ENCODE measurements at places on chromosomes 12 and 14. TPM values are rescaled to one million over a fixed set of nuclear protein-coding genes. Genes with fewer than 3 reads are reported as not detected.

Gene SDR9C7
- polyA plus RNA-seq, result 0.13 TPM

DNA sequence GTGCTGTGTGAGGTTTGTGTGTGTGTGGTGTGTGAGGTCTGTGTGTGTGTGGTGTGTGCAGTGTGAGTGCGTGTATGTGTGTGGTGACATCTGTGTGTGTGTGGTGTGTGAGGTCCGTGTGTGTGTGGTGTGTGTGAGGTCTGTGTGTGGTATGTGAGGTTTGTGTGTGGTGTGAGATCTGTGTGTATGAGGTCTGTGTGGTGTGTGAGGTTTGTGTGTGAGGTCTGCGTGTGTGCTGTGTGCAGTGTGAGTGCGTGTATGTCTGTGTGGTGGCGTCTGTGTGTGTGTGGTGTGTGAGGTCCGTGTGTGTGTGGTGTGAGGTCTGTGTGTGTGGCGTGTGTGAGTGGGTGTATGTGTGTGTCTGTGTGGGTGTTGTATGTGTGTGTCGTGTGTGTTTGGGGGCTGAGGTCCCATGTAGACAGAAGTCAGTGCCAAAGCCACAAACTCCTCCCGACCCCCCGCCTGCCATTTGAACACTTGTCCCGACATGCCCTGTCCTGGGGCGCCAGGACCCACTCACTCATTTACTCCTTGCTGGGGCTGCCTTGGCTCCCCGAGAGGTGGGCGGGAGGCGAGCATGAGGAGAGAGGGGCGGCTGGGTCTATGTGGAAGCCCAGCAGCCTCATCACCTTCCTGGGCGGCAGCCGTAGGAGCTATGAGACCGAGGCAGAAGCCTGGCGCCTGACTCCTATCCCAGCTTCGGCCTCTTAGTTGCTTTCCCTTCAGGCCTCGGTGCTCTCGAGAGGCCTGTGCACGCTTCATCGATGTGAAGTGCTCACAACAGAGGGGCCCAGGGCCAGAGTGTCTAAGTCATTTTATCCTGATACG lies 20.5 kb downstream of the RILPL1 start:
- H3K4me3 ChIP-seq, result no peak overlapping the region
- DNase-seq, result no peak
- peaks cover 51% of the 10 kb centered on the region for H3K36me3 ChIP-seq
- no peak overlapping the region for H3K27ac ChIP-seq

- H3K27ac ChIP-seq, result no peak overlapping the region
- no peak overlapping the region for H3K4me3 ChIP-seq
- peaks cover 22% of the 10 kb centered on the region for H3K4me1 ChIP-seq
- no peak for DNase-seq
- no peaks in the 10 kb centered on the region for H3K36me3 ChIP-seq
Observed at GRCh38 chr14:75978249-75978731, 3.5 kb downstream of the TGFB3 start.

- no peak overlapping the region for H3K27ac ChIP-seq
- no peak overlapping the region for H3K4me3 ChIP-seq
- DNase-seq, result no peak
- no peaks in the 10 kb centered on the region for H3K36me3 ChIP-seq
- H3K4me1 ChIP-seq, result no peaks in the 10 kb centered on the region
- H3K27me3 ChIP-seq, result no peaks in the 10 kb centered on the region
Observed at GRCh38 chr12:26678697-26679660, 154.0 kb downstream of the ITPR2 start.

DNA sequence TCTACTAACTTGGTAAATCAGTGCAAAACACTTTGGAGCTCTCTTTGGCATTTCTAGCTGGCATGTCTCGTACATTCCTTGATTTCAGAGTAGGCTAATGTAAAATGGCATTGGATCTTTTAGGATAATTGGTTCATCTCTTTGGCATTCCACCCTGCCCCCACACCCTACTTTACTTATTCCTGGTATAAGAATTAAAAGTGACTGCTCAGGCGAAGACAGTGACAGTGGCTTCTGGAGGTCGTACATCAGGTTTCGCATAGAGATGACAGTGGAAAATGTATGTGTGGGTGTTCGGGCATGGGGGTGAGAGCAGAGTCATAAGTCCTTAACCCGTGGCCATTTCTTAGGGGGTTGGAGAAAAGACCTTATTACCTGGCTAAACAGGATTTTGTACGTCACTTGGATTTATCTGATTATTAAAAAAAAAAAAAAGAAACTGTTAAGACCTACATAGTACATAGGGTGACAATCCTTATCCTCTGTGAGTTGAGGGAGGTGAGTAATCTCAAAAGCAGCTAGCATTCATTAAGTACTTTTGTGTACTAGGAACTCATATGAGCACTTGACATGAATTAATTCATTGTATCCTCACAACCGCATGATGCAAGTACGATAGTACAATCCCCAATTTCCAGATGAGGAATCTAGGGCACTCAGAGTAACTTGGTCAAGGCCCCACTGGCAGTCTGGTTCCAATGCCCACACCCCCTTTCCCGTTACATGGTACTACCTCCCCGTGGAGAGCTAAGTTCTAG lies 22.4 kb upstream of the KCNK13 start:
- H3K4me1 ChIP-seq, result no peaks in the 10 kb centered on the region
- no peaks in the 10 kb centered on the region for H3K27me3 ChIP-seq
- no peak overlapping the region for H3K4me3 ChIP-seq
- H3K27ac ChIP-seq, result no peak overlapping the region

- no peaks in the 10 kb centered on the region for H3K36me3 ChIP-seq
- DNase-seq, result no peak
- no peaks in the 10 kb centered on the region for H3K27me3 ChIP-seq
- no peak overlapping the region for H3K4me3 ChIP-seq
- no peak overlapping the region for H3K27ac ChIP-seq
Observed at GRCh38 chr14:87522575-87522974, 470.4 kb downstream of the GALC start.

Data from K562 (cell line).